Neural progenitor cell (in vitro differentiated cells): ENCODE measurements at places on chromosomes 2 and 18. TPM values are rescaled to one million over a fixed set of nuclear protein-coding genes. Genes with fewer than 3 reads are reported as not detected.

PLGLB2 gene
- 0.52 and 2.3 TPM in 2 replicates for total RNA-seq

ACVR1C gene
- 0.93 and 3.0 TPM in 2 replicates for total RNA-seq

TTN gene
- 0.53 and 1.3 TPM in 2 replicates for total RNA-seq

DNA sequence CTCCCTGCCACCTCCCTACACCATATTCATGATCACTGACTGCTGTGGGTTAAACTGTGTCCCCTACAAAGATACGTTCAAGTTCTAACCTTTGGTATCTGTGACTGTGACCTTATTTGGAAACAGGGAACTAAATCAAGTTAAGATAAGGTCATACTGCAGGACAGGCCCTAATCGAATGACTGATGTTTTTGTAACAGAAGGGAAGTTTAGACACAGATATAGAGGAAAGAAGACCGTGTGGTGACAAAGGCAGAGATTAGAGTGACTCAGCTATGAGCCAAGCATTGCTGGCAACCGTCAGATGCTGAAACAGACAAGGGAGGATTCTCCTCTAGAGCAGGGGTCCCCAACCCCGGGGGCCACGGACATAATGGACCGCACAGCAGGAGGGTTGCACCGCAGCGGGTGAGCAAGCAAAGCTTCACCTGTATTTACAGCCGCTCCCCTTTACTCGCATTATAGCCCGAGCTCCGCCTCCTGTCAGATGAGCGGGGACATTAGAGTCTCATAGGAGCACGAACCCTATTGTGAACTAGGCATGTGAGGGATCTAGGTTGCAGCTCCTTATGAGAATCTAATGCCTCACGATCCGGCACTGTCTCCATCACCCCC lies 28.9 kb upstream of the RNF152 start:
- H3K4me3 ChIP-seq: no peak overlapping the region
- no peaks in the 10 kb centered on the region for H3K36me3 ChIP-seq
- no peak for DNase-seq
- no peaks in the 10 kb centered on the region for H3K27me3 ChIP-seq
- H3K27ac ChIP-seq: no peak overlapping the region
- no peaks in the 10 kb centered on the region for H3K4me1 ChIP-seq

- H3K27me3 ChIP-seq: no peaks in the 10 kb centered on the region
- H3K36me3 ChIP-seq: no peaks in the 10 kb centered on the region
- DNase-seq: no peak
- H3K4me1 ChIP-seq: no peaks in the 10 kb centered on the region
- H3K27ac ChIP-seq: no peak overlapping the region
These were observed 167.9 kb downstream of the IRS1 start for GRCh38 chr2:226631671-226632070.

- no peaks in the 10 kb centered on the region for H3K36me3 ChIP-seq
- H3K4me1 ChIP-seq: peaks cover 10% of the 10 kb centered on the region
- no peak for DNase-seq
- H3K27me3 ChIP-seq: no peaks in the 10 kb centered on the region
These were observed 189.2 kb downstream of the CD226 start for GRCh38 chr18:69758458-69758857.
